Forelimb muscle (tissue), 1 donor: ENCODE measurements at places on chromosomes 16 and 17. TPM values are rescaled to one million over a fixed set of nuclear protein-coding genes. Genes with fewer than 3 reads are reported as not detected.

The C17orf100 gene
- polyA plus RNA-seq: 3.0 TPM

The PPP1R27 gene
- polyA plus RNA-seq: 90.6 TPM

The BCAS3 gene
- 10.1 TPM for polyA plus RNA-seq

The CD7 gene
- 0.43 TPM for polyA plus RNA-seq

GRCh38 chr17:56707312-56708219 lies 114.1 kb downstream of the NOG start:
- no peak for DNase-seq

DNA sequence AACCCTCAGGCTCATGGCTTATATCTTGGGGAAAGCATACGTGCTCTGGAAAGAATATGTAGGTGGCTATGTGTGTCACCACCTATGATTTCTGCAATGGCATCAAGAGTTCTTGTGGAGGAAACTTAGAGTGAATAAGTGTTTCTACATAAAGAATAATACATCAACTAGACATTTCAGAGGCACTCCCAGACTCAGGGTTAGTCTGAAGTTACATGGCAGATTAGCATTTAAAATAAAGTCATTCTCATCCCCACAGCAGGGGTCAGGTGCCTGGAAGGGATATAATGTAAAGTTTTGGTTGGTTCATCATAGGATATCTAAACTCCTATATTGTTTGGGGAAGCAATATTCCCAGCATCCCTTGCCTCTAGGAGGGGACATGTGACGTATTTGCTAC lies 182.1 kb downstream of the PCTP start:
- DNase-seq: no peak
